ENCODE measurements at places on chromosomes 3 and 15.

- no peak for DNase-seq
Observed at GRCh38 chr3:195913382-195913781, 5.0 kb upstream of the TNK2 start.

GRCh38 chr3:66655044-66655443 lies 154.2 kb upstream of the LRIG1 start:
- no peak for DNase-seq

GRCh38 chr3:95387242-95388021 lies 1324.6 kb downstream of the NSUN3 start:
- DNase-seq: no peak

DNA sequence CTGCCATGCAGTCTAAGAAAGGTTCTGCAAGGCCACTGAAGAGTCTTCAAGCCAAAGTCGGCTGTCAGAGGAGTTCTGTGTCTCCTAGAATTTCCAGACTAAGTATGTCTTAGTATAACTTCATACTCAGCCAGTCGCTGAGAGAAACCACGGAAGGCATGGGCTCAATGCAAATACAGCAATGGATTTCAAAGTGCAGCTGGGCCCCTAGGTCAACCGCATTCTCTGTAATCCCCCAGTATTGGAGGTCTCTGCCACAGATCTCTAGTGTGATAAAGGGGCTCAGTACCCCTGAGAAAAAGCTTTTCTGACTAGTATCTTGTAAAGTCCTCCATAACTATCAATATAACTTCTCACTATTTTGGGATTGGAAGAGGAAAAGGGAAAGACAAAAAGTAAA lies 208.3 kb downstream of the VPS13C start:
- DNase-seq: no peak

DNA sequence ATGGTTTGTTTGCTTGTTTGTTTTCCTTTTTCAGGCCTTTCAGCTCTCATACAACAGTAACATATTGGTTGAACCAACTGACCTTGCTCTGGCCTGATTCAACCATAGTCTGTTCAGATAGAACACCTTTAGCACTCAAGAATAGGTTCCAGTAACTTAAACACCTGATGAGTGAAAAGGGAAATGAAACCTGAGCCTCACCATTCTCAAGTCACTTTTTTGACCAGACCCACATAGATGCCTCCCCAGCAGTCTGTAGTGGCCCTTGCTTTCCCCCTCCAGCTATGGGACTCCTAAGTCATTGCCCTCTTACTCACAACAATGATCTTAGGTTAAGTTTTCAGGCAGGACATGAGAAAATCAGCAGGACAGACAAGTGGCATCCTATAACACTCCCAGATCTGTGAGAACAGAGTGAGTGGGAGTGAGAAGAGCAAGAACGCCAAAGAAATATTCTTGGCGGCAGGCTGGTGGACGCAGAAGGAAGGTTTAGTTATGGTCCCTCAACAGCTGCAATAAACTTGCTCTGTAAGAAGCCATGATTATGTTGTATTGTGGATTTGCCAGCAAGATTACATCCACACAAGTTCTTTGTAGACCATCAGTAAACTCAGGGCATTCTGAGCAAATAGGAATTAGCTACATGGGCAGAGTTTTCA lies 367.5 kb downstream of the MECOM start:
- DNase-seq: no peak

DNA sequence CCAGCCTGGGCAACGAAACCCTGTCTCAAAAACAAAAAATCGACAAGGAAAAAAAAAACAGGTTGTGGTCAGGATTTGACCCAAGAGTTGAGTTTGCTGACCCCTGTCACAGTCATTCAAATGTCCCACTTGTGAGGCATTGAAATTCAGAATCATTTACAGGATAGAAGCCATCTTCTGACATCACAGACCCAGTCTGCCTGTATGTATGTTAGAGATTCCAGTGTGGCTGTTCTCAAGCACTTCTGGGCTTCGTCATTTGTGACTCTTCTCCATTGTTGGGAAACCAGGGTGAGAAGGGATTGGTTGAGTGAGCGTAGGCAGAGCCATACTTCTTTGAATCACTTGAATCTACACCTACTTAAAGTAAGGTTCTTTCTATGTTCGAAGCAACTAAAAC lies 57.1 kb downstream of the LMLN start:
- no peak for DNase-seq

DNA sequence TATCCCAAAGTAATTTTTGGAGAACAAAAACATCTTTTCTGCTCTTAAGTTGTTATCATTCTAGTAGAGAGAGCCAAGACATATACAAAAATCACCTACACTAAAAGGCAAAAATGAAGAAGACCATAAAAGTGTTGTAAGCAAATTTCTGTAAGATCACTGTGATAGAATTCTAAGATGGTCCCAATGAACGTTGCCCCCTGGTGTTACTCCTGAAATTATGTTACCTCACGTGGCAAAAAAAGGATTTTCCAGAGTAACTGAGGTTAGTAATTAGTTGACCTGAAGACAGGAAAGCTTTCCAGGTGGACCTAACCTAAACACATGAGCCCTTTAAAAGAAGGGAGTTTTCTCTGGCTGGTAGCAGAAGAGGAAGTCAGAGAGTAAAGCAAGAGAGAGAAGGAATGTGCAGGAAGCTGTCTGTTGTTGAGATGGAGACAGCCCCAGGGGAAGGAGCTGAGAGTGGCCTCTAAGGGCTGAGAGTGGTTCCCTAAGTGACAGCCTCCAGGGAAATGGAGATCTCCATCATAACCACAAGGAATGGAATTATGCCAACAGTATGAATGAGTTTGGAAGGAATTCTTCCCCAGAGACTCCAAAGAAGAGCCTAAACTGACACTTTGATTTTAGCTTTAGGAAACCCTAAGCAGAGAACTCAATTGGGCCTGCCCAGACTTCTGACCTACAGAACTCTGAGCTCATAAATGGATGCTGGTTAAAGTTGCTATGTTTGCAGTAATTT lies 205.9 kb downstream of the CD47 start:
- DNase-seq: no peak

DNA sequence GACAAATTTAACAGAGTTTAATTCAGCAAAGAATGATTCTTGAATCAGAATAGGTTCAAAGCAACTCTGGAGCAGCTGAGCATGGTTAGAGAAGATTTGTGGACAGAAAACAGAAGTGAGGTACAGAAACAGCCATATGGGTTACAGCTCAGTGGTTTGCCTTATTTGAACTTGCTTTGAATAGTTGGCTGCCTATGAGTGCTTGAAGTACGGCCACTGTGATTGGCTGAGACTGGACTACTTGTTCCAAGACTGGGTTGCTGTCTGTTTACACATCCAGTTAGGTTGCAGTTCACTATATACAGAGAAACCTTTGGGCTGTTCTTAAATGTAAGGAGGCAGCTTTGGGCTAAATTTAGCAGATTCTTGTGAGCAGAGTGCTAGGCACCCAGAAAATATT lies 79.4 kb upstream of the CADPS start:
- DNase-seq: no peak

GRCh38 chr3:42732196-42732828 lies 29.7 kb upstream of the HHATL start:
- DNase-seq: no peak

DNA sequence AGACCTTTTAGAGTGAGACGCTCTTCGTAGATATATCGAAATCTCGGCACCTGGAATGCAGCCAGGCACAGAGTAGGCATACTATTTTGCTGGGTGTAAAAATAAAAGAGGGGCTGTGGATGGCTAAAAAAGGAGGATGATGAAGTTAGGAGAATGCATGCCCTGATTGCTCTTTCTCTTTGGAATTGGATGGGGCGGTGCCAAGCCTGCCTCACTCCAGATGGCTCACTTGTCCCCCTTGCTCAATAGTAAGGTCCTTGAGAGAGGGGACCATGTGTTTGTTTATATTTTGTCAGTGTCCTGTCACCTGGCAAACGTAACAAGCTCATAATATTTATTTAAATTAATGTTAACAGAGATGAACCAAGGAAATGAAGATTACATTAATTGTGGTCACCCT lies 33.0 kb downstream of the SNRK start:
- DNase-seq: no peak

- DNase-seq: no peak
Observed at GRCh38 chr3:119309591-119309990, 15.4 kb downstream of the ARHGAP31 start.

GRCh38 chr3:42257007-42257406 lies 9.0 kb downstream of the CCK start:
- no peak for DNase-seq

DNA sequence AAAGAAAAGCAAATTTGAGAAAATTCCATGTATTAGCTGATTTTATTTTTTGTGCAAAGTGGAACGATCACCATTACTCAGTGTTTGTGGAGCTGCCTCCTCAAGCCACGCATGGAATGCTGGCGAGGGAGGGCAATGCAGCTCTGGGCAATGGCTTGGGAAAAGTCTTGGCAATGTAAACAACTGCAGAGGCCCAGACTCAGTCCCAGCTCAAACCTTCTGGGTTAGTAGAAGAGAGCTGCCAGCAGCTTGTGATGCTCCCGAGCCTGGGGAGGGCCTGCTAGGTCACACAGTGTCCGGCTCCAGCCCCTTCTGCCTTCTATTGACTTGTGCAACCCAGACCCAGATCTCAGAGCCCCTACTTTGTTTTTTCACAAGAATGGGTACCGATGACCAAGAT lies 4.3 kb downstream of the EPHB1 start:
- DNase-seq: no peak

GRCh38 chr3:12875857-12876836 lies 34.8 kb upstream of the RPL32 start:
- DNase-seq: no peak

DNA sequence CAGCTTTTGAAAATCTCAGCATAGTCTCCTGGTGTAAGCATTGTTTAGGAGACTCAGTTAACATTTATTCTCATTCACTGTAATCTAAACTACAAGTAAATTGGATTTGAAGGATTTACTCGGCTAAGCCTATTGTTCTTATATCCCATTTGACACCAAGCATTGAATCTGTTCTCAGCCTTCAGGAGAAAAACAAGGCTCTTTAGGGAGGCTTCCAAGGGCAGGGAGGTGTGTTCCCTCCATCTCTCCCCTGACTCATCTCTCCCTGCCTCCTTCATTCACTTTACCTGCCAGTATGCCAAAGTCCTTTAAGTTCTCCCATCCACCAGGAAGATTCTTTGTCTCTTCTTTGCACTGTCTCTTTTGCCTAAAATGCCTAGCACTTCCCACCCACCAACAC lies 347.8 kb downstream of the MFSD1 start:
- DNase-seq: no peak

GRCh38 chr3:16932877-16933276 lies 48.1 kb downstream of the PLCL2 start:
- no peak for DNase-seq

- no peak for DNase-seq
Observed at GRCh38 chr15:92157666-92158298, 235.9 kb upstream of the ST8SIA2 start.

DNA sequence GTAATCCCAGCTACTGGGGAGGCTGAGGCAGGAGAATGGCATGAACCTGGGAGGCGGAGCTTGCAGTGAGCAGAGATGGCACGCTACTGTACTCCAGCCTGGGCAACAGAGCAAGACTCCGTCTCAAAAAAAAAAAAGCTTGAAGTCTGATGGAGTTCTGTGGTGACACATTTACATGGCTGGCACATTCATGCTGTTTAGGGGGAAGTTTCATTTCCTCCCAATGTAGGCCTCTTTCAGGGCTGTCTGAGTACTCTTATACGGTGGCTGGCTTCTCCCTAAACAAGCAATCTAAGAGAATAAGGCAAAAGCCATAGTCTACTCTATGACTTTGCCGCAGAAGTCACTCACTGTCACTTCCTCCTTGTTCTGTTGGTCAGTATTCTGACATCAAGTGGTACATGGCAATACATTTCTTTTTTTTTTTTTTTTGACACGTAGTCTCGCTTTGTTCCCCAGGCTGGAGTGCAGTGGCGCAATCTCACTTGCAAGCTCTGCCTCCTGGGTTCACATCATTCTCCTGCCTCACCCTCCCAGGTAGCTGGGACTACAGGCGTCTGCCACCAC lies 41.2 kb downstream of the OIP5 start:
- DNase-seq: peak; percentile 17

GRCh38 chr15:60476713-60477112 lies 2.2 kb downstream of the ICE2 start:
- DNase-seq: no peak

GRCh38 chr3:67937498-67938118 lies 283.2 kb upstream of the SUCLG2 start:
- no peak for DNase-seq

- no peak for DNase-seq
Observed at GRCh38 chr3:21331321-21331720, 419.7 kb downstream of the ZNF385D start.

DNA sequence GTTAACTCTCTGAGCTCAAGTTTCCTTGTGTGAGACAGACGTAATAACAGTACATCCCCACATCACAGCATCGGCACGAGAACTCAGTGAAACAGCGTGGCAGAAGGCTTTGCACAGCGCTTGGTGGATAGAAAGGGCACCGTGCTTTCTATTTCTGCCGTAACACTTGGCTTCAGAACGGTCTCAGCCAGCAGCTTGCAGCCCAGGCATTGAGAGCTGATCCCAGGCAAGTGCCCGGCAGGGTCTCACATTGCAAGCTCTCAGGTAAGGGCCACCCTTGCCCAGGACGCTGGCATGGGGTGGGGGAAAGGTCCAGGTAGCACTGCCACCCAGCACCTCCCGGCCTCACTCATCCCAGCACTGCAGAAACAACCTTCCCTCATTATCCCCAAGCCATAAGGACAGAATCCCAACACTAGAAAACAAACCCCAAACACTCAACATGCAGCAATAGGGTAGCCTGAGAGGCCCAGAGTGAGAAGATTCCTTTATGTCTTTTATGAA lies 70.5 kb upstream of the ITGA11 start:
- no peak for DNase-seq

DNA sequence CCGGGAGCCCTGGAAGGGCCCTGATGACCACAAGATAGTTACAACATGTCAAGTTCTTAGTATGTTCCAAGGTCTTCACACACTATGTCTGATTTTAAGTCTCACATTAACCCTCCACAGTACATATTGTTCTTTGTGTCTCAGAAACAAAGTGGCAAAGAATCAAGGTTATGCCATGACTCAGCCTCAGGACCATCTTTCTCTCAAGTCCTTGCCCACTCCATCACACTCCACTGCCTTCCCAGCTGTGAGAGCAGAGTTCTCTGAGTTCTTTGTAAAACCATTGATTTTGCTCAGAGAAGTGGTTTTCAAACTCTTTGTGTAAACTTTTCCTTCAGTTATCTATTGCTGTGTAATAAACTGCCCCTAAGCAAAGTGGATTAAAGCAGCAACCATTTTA lies 67.9 kb upstream of the C3orf80 start:
- no peak for DNase-seq

- no peak for DNase-seq
Observed at GRCh38 chr3:107250221-107250620, 127.0 kb upstream of the CCDC54 start.

DNA sequence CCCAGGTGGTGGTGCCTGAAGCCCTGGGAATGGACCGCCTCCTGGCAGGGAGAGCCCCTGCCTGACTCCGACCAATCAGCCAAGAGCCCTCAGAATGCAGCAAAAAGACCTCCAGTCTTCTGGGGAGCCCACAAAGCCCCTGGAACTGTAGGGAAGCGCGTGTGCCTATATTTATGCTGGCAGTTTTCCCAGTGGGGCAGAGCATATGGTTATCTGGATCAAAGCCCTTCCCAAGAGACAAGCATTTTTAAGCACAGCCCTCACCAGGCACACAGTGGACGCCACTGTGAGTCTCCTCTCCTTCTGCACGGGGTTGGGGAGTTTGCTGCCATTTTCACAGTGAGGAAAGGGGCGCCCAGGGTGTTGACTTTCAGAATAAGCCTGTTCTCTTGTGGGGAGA lies 80.9 kb upstream of the RPL32 start:
- no peak for DNase-seq
